Aorta (tissue), 5 donors: ENCODE measurements at places on chromosomes 3 and 15. TPM values are rescaled to one million over a fixed set of nuclear protein-coding genes. Genes with fewer than 3 reads are reported as not detected.

The CEMIP gene
- polyA plus RNA-seq = under 0.01 TPM

The ACTC1 gene
- 28.6 TPM for polyA plus RNA-seq

The HTR3E gene
- not detected for polyA plus RNA-seq

The GPR149 gene
- not detected for polyA plus RNA-seq

The CLDN16 gene
- polyA plus RNA-seq = not detected

The SERINC4 gene
- 0.43 TPM for polyA plus RNA-seq

DNA sequence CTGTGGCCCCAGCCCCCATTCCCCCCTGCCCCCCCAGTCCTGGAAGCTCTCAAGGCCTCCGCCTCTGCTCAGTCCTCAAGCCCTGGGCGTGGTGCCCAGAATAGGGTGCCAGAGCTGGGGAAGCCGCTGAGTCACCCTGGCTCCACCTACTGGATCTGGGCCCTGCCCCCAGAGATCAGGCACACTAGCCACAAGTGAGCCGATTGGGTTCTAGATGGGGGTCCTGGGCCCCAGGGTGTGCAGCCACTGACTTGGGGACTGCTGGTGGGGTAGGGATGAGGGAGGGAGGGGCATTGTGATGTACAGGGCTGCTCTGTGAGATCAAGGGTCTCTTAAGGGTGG lies 5.7 kb downstream of the EIF4G1 start:
- DNase-seq = peak; percentile 98

DNA sequence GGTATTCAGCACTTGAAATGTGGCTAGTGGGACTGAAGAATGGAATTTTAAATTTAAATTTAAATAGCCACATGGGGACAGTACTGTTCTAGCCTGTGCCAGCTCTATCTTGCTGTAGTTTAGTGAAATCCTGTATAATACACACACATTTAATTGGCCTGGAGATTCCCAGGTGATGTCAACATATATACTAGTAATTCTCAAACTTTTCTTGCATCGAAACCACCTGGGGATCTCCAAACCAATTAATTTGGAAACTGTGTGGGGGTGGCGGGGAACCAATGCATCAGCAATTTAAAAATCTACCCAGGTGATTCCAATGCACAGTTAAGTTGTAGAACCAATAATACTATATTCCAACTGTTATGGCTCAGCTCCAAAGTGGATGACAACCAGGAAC lies 228.9 kb upstream of the MRPL3 start:
- DNase-seq = no peak

GRCh38 chr3:147090461-147090860 lies 315.9 kb downstream of the ZIC4 start:
- no peak for DNase-seq

DNA sequence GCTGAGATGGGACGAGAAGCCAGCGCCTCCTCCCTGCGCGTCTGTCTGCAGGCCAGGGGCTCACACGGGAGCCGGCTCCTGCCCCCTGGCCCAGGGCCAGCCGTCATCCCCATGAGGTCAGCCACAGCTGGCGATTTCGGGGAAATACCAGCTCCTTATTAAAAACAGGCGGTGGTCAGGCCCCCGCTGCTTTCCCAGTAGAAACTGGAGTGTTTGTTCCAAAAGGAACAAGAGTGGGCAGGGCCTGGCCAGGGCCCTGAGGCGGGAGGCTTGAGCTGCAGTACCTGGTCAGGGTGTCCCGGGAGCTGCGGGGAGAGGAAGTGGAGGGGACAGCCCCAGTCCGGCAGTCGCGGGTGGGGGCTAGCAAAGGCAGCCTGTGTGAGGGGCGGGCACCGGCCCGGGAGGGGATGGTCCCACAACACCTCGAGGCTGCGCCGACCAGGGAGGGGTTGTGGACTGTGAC lies 17.8 kb downstream of the MYL3 start:
- no peak for DNase-seq

- DNase-seq = no peak
Measured at GRCh38 chr3:135736740-135737139, 228.8 kb upstream of the PPP2R3A start.

DNA sequence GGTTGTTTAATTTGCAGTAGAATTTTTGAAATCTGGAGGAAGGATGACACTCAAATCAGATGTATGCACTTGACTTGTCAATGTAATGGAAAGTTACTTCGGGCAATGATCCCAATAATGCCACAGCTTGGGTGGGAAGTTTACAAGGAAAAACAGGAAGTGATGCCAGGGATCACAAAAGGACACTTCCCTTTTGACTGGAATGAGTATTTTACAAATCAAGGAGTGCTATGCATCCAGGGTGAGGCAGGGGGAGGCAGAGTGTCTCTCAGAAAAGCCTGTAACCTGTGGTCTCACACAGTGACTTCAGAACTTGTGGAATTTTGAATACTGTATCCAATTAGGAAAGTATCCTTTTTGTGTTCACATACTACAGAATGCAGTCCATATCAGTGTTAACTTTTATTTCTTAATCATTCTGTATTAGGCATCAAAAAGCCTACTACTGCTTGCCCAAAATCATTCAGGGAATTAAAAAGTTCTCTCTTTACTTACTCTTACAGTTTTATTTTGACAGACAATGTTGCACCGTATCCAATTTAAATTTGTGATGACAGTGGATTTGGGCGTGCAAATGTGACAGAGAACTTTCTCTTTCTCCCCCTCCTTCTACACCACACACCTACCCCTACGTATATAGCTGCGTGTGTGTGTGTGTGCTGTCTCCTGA lies 445.1 kb downstream of the MECOM start:
- no peak for DNase-seq

- no peak for DNase-seq
Measured at GRCh38 chr15:95470529-95470928, 860.0 kb upstream of the NR2F2 start.

- no peak for DNase-seq
Measured at GRCh38 chr15:39125904-39126303, 455.0 kb upstream of the THBS1 start.

DNA sequence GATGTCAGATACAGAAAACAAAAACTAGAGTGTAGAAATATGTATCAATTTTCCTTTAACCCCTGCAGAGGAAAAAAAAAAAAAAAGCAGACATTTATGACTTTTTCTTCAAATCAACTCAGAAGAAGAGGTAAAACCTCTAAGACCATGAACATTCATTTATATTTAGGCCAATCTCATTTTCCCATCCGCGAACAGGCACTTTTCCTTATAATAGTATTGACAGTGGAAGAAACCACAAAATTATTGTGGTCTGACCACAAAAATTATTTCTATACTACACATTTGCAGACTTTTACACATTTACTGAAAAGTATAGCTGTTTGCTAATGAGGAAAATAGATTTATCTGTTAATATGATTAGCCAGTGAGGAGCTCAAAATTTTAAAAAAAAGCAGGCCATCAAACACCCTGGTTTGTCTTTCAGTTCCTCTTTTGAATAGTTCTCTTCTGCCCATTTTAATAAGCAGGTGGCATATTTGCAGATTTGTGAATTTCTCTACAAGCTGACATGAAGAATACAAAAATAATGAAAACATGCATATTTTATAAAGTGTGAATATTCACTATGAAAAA lies 5.7 kb downstream of the OSBPL11 start:
- DNase-seq = no peak

DNA sequence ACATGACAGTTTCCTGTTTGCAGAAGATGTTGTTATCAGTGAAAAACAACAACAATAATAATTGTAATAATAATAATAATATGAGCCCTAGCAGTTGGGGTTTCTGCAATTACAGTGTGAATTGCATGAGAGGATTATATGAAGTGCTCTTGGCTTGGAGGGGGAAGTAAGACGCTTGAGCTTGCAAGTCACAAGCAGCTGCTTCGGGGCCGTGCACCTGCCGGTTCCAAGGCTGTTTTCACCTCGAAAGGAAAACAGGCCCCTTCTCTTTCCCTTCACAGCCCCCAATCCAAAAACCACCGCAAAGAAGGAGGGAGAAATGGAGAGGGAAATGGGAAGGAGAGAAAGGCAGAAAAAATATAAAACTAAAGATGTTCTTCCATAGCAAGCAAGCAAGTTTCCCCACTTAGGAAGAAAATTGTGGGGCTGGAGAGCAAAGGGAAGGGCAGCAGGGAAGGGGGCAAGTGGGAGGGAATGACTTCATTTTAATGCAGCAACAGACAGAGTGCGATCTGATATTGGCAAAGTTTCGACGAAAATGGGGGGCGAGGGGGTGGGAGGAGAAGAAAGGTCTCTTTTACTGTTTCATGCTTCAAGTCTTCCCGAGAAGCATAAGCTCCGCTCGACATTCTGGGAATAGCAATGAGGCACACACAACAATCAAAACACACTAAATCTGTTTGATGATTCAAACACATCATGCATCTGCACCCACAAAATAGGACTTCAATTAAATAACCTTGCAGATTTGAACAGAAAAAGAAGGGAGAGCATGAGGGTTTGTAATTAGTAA lies 284.2 kb upstream of the ATP11B start:
- DNase-seq = no peak

DNA sequence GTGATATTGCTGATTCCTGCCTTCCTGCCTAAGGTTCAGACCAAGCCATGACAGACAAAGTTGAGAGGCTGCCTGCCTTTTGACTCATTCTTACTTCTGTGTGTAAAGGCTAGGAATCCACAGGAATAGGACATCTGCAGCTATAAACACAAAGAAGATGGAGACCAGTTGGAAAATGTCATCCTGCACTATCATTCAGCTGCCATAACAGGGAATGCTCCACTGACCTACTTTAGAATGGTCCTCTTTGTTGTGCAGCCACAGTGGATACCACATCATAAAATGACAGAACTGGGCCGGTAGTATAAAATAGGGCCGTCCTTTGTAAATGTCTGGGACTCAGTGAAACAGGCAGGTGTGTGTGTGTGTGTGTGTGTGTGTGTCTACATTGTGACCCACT lies 75.1 kb downstream of the STAC start:
- no peak for DNase-seq

DNA sequence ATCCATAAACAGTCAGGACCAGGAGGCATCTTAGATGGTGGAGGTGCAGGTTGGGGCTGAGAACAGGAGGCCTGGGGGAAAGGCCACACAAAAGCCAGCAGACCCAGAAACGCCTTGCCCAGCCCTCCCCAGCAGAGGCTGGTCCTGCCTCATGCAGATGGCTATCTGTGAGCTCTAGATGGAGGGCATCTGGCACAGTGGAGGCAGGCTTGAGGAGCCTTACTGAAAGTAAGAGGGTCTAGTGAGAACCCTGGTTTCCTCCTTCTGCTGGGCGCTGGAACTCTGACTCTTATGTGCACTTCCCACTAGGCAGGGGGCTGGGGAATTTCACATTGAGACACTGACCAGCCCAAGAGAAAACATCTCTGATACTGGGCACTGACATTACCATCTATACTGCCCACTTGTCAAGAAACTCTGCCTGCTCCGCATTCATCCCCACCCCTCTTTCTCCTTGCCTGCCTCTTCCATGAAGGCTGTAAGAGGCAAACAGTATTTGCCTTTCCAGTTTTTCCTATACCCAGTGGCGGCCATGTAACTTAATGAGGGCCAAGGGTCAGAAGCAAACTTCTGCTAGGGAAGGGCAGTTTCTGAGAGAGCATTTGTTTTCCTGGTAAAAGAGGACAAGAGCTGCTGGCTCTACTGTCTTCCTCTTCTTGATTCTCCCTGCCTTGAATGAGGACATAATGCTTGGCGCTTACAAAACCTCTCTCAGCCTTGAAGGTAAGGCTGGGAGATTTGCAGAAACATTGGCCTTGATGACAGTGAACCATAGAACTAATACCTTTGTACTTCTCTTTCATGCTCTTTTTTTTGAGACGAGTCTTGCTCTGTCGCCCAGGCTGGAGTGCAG lies 4.4 kb upstream of the SCN5A start:
- no peak for DNase-seq

GRCh38 chr3:143258692-143259091 lies 139.1 kb downstream of the CHST2 start:
- no peak for DNase-seq

GRCh38 chr15:40052604-40053003 lies 13.6 kb upstream of the SRP14 start:
- DNase-seq = no peak

- no peak for DNase-seq
Measured at GRCh38 chr15:86028961-86029360, 50.7 kb upstream of the AGBL1 start.

- DNase-seq = no peak
Measured at GRCh38 chr3:57826952-57827723, 71.0 kb downstream of the SLMAP start.

DNA sequence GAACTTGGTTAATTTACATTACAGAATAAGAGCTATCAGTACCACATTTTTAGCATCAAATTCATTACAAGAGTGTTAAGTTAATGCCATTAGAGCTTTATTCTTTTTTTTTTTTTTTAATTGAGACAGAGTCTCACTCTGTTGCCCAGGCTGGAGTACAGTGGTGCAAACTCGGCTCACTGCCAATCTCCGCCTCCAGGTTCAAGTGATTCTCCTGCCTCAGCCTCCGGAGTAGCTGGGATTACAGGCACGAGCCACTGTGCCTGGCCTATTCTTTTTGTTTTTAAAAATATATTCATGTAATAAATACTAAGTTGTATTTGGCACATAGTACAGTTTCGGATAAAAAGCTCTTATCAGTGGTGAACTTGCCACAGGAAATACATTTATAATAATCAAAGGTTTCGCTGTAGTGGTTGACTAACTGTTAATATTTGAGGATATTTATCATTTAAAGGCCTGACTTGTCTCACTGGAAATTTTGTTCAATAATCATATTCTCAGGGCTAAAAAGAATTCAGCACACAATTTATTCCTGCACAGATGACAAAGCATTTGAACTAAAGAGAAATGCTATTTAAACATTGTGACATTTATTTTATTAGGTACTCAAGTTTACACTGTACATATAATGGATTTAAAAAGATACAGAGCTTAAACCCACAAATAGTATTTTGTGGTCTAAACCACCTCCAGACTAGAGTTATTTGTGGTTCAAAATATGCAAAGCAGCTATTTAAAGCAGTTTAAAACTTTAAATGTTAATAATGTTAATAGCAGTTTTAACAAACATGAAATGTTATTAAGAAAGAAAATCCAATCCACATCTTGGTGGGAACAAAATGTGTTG lies 6.1 kb upstream of the LEKR1 start:
- DNase-seq = no peak

DNA sequence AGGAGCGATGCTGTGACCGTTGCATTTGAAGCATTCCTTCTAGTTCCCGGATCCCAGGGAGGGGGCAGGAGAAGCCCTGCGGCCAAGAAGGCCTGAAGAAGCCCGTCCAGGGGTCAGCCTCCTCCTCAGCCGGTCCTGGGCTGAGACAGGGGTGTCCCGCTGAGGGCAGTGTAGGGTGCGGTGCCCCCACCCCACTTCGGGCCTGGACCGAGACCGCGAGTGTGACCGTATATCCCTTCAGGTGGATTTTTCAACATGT lies 2.8 kb downstream of the OCA2 start:
- no peak for DNase-seq

- DNase-seq = no peak
Measured at GRCh38 chr3:23540600-23540999, 265.2 kb upstream of the UBE2E1 start.

DNA sequence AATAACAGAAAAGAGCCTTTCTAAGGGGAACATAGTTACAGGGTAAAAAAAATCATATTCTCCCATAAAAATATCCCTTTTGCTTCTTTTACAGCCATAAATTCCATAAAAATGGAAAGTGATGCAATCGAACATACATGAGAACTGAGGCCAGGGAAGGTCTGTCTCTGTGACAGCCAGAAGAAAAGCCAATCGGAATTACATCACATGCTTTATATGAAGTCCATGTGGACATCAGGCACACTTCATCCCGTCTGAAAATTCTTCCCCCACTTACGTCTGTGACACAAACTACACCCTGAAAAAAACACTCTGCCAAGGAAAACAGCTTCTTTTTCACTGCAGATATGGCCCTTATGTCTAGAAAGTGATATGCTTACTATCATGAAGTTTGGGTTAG lies 323.5 kb downstream of the ERC2 start:
- DNase-seq = no peak
